Stimulated activated CD8-positive, alpha-beta memory T cell treated with anti-CD3 and anti-CD28 coated beads, Interleukin-15, amount 100 ng/mL, for 24 hours (primary cell): ENCODE measurements at places on chromosomes 12 and 14.

DNA sequence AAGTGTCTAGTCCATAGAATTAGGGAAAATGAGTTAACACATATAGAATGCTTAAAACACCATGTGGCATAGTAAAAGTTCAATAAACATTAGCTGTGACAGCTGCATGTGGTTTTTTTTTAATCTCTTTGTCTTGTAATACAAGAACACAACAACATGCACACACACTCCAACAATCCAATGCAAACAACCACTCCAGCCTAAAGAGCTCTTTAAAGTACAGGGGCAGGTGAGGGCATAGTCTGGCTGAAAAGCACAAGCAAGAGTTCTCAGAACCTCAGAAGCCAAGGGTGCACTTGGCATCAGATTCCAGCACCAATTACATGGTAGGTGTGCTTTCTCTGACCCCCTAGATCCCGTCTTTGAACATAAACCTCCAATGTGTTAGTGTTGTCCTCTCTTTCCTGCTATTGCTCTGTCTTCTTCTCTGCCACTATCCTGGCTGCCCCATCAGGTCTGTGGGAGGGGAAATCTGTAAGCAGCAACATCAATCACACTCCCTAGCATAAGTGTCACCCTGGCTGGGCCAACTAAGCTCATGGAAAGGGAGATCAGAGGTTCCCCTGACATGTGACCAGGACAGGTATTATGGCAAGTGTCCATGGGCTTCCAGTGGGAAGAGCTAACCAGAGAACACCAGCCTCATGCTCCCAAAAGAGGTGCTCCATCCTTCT, 91.0 kb downstream of the SLC8A3 start:
- DNase-seq, result no peak

DNA sequence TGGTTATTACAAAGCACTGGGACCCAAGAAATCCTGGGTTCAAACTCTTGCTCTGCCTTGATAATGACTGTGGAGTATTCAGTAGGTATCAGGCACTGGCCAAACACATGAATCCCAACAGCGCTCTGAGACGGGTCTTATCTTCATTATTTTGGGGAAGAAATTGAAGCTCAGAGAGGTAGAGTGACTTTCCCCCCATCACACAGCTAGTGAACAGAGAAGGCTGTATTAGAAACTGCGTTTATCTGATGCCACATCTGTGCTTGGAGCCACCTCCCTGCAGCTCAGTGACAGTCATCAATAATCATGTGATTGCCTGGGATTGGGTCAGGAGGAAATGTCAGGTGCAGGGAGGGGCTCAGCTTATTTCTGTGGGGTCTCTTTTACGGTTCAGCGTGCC, 225.4 kb upstream of the LHX5 start:
- DNase-seq, result no peak

- DNase-seq, result no peak
These were observed 123.4 kb downstream of the SLC5A8 start for GRCh38 chr12:101086490-101087135.

GRCh38 chr12:64122995-64123394, 99.1 kb downstream of the KICS2 start:
- DNase-seq, result no peak

- DNase-seq, result no peak
These were observed 16.6 kb upstream of the EEA1 start for GRCh38 chr12:92945659-92946220.
